ENCODE measurements at places on chromosomes 2 and 18.

DNA sequence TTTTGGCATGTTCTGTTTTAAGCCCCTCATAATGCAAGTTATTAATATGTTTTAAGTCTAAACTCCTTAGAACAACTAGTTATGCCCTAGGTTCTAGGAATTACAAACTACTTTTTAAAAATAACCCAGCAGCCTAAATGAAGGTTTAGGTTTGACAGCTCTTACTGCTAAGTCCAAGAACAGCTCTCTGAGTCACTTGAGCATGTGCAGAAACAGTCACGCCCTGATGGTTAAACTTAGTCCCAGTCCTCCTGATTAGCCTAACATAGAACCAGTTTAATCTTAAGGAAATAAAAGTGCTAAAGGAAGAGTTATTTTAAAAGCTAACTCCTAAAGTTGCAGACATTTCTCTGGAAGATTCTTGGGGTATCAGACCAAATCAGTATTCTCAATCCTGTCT, 72.5 kb downstream of the RMDN2 start:
- no peak for DNase-seq

GRCh38 chr2:130366720-130367119, 10.9 kb downstream of the PTPN18 start:
- no peak for DNase-seq

DNA sequence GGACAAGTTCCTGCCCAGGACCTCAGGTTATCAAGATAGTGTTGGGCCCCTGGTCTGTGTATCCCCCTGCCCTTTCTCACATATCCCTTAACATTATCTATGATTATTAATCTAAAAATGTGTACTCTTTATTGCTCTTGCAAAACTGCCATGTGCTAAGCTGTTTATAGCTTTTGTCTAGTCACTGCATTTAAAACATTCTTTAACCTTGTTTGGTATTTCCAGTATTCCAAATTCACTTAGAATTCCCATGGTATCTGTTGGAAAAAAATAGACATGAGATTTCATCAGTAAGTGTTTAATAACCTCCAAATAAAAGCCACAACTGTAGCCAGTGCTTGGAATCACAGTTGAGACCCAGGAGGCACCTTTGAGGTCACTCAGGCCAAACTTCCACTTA, 16.2 kb upstream of the GLS start:
- no peak for DNase-seq

DNA sequence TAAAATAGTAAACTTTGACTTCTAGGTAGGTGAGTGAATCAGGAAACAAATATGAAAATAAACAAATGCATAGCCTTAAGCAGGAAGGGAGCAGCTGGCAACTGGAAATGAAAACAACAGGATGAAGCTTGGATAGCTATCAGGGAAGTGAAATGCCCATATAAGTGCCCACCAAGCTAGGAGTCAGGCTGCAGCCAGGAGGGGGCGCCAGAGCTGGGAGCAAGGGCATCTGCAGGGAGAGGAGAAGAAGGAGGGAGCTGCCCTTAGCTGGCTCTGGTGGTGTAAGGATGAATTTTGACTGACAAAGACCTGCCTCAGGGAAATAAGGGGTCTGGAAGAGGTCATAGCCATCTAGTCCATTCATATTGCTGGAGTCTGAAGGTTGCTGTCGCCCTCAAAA, 298.3 kb downstream of the TDRD15 start:
- DNase-seq: no peak

DNA sequence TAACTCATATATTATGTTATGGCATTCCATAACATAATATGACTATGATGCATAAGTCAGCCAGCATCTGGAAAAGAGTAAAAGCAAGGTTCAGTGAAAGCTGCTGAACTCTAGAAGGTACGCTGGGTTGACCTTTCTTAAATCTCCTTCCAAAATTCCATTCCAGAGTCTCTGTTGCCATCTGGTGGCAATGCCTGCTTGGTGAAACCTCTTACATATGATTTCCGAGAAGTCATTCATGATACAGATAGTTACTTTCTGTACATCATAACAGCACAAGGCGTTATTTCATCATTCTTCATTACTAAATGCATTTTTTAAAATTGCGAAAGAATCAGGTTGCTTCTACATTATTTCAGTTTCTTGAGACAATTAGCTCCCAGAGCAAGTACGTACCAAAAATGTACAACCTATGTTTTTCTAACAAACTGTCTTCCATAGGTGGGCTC, 7.0 kb upstream of the EPG5 start:
- no peak for DNase-seq

- DNase-seq: no peak
Observed at GRCh38 chr18:48073211-48073930, 142.9 kb upstream of the SMAD2 start.

DNA sequence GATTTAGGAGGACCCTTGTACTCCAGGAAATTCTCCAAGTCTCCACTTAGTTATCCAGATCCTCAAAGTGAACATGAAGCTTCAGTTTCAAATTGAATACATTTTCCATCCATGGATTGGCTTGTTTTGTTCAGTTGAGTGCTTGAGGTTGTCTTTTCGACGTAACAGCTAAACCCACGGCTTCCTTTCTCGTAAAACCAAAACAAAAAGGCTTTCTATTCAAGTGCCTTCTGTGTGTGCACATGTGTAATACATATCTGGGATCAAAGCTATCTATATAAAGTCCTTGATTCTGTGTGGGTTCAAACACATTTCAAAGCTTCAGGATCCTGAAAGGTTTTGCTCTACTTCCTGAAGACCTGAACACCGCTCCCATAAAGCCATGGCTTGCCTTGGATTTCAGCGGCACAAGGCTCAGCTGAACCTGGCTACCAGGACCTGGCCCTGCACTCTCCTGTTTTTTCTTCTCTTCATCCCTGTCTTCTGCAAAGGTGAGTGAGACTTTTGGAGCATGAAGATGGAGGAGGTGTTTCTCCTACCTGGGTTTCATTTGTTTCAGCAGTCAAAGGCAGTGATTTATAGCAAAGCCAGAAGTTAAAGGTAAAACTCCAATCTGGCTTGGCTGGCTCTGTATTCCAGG, at the start of gene CTLA4:
CTLA4 (plus strand) TSS at position 211 of the 640 bp plus-strand sequence; CDS start at position 383, 172 bp downstream.
- DNase-seq: no peak

- DNase-seq: no peak
Observed at GRCh38 chr2:48356701-48357325, 173.1 kb upstream of the STON1 start.

GRCh38 chr2:74534411-74534810, 4.7 kb downstream of the HTRA2 start:
- no peak for DNase-seq

GRCh38 chr2:72147303-72147971, at the start of gene CYP26B1:
Gene CYP26B1, minus strand, starts transcription at chr2:72147862. Its CDS starts 28 bp downstream, at chr2:72147834.
- no peak for DNase-seq

- no peak for DNase-seq
Observed at GRCh38 chr2:18883616-18884456, 294.5 kb upstream of the NT5C1B start.

GRCh38 chr2:96174251-96175144, 29.3 kb upstream of the DUSP2 start:
- DNase-seq: peak; percentile 42

DNA sequence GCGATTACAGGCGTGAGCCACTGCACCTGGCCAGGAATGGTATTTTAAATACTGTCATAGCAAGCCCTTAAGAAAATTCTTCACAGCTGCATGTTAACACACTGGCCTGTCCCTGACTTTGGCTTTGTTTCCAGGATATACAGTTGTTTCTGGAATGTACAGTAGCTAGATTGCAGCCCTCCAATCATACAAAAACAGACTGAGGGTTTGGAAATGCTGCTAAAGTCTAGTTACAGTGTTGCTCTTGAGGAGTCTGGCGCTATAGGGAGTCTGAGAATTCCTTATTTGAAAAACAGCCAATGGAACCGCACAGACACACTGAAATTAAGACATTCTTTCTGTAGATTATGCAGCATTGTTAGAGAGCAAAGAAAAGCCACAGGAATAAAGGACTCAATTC, 37.7 kb downstream of the STON1 start:
- DNase-seq: no peak

DNA sequence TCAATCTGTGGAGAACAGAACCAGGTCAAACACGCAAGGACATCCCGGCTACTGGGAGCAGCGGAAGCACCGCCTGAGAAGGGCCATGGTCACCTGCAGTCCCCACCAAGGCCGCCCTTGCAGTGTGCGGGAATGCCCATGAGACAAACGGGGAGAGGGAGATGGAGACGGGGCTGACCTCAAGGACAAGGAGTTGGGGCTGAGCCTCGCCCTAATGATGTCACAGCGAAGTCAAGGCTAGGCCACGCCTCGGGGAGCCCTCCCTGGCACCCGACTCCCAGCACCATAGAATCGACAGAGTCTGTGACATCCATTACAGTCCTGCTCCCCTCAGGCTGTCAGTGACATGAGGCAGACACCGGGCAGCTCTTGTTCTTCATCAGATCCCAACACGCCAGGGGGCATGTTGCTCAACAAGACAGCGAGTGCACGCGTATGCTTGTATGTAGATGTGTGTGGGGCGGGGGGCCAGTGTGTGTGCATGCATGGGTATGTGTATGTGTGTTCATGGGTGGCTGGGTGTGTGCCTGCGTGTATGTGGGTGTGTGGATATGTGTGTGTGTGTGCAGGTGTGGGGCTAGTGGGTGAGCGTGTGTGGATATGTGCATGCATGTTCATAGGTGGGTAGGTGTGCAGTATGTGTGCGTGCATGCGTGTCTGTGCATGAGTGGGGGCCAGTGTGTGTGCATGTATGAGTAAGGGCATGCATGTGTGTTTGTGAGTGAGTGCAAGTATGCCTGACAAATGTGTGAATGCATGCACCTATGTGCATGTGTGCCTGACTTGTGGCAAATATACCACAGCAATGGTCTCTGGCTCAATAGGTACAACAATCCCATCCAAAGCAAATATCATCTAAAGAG, 57.0 kb downstream of the ANKMY1 start:
- DNase-seq: no peak

GRCh38 chr2:39160982-39161381, 40.1 kb upstream of the SOS1 start:
- no peak for DNase-seq
